ENCODE measurements at places on chromosomes 12 and 14.
A peak's percentile ranks its signal among the peaks of the same experiment; 100 is the strongest.

DNA sequence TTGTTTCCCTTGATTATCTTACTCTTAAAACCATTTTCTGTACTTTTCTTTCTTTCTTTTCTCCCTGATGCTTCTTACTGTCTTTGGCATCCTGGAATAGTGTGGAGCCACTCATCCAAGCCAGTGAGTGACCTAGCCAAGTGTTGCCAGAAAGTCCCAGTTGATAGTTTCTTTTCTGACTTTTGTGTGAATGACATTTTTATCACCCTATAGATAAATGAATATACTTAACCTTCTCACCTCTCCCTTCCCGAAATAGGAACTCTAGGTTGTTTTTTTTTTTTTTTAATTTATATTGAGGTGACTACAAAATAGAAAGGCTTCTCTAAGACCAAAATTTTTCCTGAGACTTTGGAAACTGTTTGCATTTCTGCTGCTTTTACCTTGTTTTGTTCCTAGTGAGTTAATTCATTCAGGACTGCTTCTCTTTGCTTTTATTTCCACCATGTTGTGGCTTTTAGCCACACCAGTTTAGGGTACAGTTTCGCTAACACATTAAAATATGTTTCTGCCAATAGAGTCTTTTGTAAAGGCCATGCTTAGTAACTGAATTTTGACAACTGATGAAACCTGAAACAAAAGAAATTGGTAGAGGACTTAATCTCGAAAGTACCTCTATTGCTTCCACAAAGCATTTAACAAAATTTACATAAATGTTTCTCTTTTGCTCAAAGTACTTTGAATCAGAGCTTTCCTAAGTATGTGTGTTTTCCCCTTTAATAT is 194.6 kb downstream of the ERC1 start:
- no peak for DNase-seq

- no peak for DNase-seq
Observed at GRCh38 chr14:55075628-55076175, 24.3 kb downstream of the MAPK1IP1L start.

DNA sequence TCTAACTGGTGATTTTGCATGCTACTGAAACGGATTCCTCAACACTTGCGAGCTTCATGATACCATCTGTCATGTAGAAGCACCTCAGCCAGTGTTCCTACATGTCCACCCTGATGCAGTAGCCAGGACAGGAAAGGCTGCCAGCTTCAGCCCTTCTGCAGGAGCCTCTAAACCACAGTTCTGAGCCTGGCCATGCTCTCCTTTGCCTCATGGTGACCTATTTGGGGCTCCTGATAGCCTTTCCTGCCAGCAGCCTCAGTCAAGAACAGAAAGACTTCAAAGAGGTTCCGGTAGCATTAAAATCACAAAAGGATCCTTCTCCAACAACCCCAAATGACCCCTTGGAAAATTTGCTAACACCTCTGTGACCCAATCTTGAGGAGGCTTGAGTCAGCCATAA is 96.0 kb downstream of the CNTN1 start:
- DNase-seq: no peak

DNA sequence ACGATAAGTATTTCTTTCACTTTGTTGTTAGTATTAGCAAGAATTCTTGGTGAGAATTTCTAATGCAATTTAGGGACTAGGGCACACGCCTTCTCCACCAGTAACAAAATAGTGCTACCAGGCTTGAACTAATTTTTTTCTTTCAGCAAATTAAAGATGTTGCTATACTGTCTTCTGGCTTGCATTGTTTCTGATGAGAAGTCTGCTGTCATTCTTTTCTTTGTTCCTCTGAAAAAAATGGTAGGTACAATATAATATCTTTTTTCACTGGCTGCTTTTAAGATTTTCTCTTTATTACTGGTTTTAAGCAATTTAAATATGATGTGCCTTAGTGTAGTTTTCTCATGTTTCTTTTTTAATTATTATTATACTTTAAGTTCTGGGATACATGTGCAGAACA is 171.2 kb downstream of the PCNX1 start:
- DNase-seq: no peak

GRCh38 chr12:62846491-62846890 is 88.5 kb downstream of the PPM1H start:
- no peak for DNase-seq

GRCh38 chr12:66403746-66404145 is 101.5 kb downstream of the HELB start:
- no peak for DNase-seq

- no peak for DNase-seq
Observed at GRCh38 chr14:69473260-69473659, 11.3 kb upstream of the PLEKHD1 start.

DNA sequence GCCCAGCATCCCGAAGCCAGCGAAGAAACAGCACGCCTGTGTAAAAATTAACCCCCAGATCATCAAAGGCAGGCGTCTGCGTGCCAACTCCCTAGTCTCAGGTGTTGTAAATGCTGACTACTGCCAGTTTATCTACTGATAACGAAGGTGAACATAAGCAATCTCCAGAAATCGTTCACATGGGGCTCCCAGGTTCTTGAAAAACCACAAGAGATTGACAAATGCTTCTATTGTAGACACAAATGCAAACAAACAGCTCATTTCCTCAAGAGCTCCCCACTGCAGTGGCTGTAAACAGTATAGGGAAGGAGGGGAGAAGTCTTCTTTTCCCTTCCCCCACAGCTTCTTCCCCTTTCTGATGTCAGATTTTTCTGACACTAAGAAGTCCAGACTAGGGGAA is 5.3 kb upstream of the PLEKHG3 start:
- peak; percentile 33 for DNase-seq

GRCh38 chr14:101330416-101331140 is 230.7 kb upstream of the DIO3 start:
- no peak for DNase-seq

- no peak for DNase-seq
Observed at GRCh38 chr14:91103116-91103515, 10.8 kb upstream of the DGLUCY start.

DNA sequence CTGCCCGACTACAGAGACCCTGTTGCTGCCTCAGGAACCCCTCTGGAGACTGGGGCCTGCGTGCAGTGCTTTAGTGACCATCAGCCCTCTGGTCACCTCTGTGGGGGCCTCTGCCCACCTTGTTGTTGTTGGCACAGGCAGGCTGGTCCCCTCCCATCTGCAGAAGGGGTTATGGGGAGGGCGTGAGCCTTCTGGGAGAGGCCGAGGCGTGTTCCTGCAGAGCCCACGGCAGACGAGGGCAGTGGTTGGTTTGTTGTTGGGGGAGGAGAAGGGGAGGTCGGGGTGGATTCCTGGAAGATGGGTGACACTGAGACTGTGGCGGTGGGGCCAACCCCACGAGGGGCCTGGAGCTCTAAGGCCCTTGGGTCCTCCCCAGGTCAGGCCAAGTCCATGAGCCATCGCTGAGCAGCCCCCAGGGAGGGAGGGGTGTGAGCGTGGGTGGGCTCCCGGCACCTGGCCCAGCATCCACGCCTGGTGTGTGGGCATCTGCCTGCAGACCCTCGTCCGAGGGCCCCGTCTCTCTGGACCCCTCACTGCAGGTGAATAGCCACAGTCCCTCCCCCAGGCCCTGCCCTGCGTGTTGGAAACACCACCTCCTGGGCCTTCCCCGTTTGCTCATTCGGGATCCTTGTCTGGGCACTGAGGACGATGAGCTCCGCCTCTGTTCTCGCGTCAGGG is 23.6 kb downstream of the FBRSL1 start:
- DNase-seq: no peak

- DNase-seq: no peak
Observed at GRCh38 chr14:73810478-73811163, 41.0 kb upstream of the PTGR2 start.

DNA sequence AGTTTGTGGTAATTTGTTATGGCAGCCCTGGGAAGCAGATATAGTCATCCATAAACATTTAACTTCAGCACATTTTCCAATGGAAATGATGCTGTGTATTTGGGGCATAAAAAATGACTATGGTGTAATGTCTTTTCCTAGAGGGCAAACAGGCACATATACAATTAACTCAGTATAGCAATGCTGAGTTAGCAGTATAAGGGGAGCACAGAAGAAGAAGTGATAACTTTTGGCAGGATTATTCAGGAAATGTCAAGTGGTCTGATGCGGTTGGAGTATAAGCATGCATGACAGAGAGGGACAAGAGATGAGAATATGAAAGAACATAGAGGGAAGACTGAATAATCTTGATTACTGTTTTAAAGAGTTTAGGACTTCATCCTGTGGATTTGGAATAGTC is 55.3 kb upstream of the PRKD1 start:
- DNase-seq: no peak

- DNase-seq: no peak
Observed at GRCh38 chr14:102726191-102726949, 50.9 kb upstream of the TRAF3 start.

DNA sequence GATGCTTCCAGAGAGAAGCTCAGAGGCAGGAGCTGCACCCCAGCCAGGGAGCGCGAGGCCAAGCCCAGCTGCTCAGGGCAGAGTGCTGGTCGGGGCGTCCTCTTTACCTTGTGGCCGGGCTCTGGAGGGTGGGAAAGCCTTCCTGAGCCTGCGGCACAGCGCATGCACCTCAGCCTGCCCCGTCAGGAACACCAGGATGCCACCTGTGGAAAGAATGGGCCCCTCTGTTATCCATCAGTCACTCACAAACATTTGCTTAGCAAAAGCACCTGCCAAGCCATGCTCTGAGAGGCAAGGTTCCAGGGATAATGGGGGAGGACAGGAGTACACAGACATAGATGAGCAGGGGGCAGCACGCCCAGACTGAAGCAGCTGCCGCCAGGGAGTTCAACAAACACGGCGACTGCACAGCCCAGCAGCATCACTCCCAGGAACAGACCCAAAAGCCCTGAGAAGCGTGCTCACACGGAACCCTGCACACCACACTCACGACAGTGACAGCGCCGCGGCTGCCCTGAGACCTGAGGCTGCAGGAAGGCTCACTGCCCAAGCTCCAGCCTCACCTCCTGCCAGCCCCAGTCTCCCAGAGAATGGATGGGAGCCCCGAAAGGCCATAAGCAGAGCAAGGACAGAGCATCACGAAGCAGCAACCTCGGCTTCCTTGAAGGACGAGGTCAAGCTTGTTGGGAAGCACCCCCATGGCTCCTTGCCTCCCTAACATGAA is 21.8 kb downstream of the DHX37 start:
- no peak for DNase-seq

DNA sequence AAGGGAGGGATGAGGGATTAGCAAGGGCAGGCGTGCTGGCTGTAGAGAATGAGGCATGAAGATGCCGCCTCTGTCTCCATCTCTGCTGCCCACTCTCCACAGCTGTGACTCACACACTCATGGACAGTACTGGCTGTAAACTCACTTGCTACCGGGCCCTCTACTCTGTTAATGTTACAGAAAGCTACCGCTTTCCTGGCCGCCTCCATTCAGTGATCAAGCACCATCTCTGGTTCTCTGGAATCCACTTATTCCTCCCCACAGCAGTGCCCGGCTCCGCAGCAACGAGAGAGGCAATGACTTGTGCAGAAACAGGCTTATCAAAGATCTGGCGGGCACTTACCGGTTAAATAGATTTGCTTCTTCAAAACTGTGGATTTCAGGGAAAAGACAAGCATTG is 34.8 kb downstream of the AMN start:
- DNase-seq: no peak

- DNase-seq: peak; percentile 49
Observed at GRCh38 chr12:122836027-122836921, 1.0 kb downstream of the HIP1R start.

DNA sequence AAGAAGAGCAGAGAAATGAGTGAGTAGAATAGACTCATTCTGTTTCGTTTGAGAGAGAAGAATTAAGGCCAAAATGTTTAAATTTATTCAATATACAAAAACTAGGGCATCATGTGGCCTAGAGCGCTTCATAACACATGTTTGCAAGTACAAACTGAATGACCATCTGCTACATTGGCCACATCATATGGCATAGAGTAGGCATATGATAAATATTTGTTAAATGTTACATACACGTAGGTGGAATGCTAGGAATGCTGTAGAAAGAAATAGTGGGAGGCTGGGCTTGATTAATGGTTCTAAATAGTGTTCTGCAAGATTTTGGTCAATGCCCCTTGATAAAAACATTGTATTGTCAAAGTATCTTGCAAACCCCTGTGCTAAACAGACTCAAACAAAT is 10.8 kb downstream of the MGP start:
- no peak for DNase-seq

GRCh38 chr12:55767156-55767555 is 24.2 kb downstream of the GDF11 start:
- no peak for DNase-seq

DNA sequence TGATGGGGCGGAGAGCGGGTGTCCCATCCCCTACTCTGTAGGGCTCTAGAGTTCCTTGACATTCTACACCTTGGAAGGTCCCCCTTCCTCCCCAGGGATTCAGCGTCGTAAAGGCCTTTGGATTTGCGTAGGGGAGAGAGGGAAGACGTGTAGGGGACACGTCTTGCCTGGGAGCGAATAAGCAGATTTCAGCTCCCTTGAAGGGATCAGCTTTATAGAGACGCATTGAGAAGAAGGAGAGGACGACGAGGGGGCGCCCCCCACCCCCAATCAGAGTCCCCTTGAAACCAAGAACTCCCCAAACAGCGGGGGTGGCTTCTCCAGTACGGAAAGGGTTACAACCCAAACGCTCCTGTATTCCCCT is 324 bp downstream of the CALCOCO1 start:
- no peak for DNase-seq

DNA sequence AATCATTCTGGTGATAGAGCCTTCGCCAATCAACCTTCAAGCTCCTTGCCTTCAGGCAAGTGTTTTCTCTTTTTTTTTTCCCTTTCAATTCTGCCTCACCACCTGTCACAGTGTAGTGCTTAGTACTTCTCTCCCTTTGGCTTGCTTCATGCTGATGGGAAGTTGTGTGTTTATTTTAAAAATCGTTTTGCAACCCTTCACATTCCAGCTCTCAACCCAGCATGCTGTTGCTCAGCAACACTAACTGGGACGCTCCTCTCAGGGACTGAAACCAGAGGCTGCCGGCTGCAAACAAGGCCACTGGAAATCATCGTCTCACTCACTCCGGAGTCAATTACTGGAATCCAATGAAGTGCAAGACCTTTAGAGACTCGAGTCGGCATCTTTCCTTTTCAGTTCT is 342.7 kb downstream of the PRKD1 start:
- no peak for DNase-seq

DNA sequence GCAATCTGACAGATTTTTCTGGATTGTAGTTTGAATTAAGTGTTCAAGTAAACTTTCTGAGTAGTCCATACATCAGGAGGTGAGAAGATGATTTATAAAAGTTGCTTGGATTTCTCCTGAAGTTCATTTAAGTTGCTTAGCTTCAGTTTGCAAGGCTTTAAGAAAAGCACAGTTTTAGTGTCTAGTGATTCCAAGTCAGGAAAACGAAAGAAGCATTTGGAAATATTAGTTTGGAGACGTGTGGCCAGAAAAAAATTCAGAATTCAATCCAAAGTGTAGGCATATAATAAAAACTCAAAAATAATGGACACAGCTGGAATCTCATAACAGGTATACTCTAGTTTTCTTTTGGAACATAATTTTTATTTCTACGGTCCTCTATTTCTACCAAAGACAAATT is 25.5 kb upstream of the PRICKLE1 start:
- DNase-seq: no peak
